ENCODE measurements at places on chromosomes 7 and 10.

GRCh38 chr7:149729586-149729982, 43.8 kb downstream of the ZNF467 start:
- no peak for DNase-seq

- no peak for DNase-seq
Observed at GRCh38 chr7:52647046-52647445, 388.4 kb upstream of the POM121L12 start.

GRCh38 chr10:50452603-50453002, 171.2 kb downstream of the SGMS1 start:
- DNase-seq: no peak

GRCh38 chr7:21497072-21497471, 45.8 kb upstream of the DNAH11 start:
- no peak for DNase-seq
